Heart left ventricle (tissue), 16 donors: ENCODE measurements at places on chromosomes 12 and 14. TPM values are rescaled to one million over a fixed set of nuclear protein-coding genes. Genes with fewer than 3 reads are reported as not detected.

Gene GARIN6
- not detected for total RNA-seq

Gene SERPINA10
- total RNA-seq = not detected

Gene AKT1
- total RNA-seq = 122 TPM

GRCh38 chr12:39989501-39989900 lies 116.4 kb downstream of the SLC2A13 start:
- no peak for DNase-seq

DNA sequence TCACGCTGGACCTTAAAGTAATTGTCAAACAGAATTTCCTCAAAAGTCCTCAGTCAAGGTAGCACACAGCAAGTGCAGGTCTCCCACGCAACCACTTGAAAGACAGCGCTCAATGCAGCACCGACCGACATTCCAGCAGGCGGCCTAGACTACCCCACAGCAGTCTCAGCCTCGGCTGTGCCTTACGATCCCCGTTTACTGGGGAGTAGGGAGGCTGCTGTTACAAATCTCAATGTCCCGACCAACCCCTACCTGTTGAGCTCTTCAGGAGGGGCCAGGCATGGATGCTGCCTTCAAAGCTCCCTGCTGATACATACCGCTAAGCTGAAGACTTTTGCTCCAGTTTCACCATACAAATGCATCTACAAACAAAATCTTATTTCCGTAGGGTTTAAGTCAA lies 21.8 kb downstream of the VPS37B start:
- no peak for DNase-seq

DNA sequence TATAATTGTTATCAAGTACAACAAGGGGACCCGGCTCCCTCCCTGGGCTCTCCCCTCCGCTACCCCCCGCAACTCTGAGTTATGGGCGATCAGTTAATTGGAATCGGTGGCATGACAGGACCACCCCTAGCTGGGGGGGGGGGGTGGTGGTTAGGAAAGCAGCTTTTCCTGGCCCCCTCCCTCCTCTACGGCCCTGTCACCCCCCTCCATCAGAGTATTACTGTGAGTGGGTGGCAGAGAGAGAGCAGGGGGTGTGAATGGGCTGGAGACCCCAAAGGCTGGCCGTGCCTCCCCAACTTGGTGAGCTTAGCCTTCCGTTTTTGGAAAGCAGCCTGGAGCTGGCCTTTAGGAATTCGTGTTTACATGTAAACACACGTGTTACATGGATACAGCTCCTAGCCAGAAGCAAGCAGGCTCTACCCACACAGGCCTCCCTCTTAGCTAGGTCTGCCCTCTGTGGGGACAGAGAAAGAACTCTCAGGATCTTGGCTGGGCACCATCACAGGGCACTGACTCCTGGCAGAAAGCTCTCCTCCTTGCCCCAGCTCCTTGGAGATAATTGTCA lies 1.1 kb upstream of the HOXC4 start:
- no peak for DNase-seq

DNA sequence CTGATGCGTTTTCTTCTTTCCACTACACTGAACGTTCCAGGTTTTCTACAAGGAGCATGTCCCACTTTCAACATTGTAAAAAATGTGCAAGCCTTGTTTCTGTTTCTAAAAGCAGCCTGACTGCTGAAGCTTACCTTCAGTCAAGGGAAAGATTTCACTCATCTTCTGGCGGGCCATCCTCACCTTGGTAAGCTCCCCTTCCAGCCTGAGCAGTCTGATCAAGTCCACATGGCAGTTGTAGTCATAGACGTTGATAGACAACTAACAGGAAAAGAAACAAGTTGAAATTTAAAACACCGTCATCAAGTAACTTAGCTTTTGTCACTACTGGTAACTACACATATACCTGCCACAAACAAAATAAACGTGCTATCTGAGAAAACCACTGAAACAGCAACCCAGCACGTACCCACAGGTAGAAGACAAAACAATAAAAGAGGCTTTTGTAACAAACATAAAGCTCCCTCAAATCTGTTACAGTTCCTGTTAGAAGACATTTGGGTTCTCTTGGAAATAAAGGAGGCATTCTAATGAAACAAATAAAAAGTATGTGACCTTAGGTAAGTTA lies 11.9 kb downstream of the SART3 start:
- no peak for DNase-seq

- DNase-seq = no peak
Measured at GRCh38 chr14:62745496-62745895, 299.8 kb downstream of the KCNH5 start.

DNA sequence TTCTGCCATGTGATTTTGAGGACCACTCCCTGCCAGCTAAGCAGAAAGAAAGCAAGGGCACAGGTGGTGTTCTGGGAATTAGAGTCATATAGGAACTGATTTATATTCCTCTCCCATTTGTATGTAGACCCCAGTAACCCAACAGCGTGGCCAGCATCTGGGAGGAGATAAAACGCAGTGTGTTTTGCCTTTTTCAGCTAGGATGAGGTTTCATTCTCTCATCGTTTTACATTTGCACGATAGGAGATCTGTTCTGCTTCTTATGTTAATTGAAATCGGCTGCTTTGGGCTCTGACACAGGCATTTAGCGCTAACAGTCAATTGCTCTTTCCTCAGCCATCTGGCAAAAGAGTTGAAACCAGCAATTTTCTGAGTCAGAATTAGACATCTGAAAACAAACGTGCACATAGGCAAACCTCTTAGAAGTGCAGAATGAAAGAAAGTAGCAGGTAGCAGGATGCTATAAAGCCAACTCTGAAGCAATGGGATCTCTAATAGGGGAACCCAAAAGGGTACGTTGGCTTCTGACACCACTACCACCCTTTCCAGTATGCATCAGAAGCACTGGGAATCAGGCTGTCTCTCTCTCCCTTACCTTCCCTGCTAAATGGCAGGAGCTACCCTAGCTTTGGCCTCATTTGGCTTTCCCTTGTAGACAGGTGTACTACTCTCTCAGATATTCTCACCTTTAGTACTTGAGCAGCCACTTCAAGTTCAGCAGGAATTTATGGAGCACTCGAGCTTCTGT lies 219.1 kb downstream of the PHLDA1 start:
- no peak for DNase-seq

- no peak for DNase-seq
Measured at GRCh38 chr14:38762845-38763244, 340.2 kb downstream of the SEC23A start.
